SW480 (cell line): ENCODE measurements at places on chromosomes 16 and 17.

DNA sequence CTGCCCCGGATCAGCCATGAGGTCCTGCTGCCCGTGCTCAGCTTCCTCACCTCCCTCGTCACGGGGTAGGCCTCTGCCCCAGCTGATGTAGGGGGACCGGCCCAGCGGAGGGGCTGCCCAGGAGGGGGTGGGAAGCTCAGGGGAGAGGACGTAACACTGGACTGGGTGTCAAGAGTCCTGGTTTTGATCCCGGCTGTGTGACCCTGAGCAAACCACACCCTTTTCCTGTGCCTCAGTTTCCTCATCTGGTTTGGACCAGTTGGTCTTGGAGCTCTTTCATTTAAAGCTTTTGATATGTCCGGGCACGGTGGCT is 6.6 kb downstream of the WDR81 start:
- no peak for DNase-seq

DNA sequence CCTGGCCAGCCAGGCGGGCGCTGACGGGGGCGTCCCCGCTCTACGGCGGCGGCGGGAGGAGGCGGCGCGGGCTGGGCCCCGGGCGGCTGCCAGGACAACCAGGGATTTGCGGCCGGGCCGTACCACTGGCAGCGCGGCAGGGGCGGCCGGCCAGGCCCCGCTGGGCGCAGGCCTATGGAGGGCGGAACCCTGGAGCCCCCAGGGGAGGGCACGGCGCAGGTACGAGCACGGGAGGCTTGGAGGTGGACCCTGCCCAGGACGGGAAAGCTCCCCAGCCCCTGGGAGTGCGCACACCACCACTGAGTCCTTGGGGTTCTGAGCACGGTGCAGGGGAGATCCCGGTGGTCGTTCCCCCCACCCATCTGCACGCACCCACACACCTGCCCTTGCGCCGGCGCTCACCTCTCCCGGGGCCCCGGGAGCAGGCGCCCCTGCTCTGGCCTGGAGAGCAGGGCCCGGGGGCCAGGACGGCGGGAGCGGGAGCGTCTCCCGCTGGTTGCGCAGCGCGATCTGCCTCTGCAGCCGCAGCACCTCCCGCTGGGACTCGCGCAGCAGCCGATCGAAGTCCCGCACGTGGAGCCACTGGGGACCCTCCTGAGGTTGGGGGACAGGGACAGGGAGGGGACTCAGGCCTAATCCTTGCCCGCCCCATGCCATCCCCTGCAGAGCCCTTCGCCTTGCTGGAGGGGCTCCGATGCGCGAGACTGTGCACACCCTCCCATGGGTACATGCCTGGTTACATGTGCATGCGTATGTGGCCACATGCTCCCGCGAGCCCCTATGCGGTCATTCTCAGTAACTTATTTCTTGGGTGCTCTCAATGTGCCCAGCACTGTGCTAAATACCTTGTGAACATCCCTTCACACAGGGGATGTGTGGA is 3.9 kb downstream of the TSPOAP1 start:
- peak; percentile 42 for DNase-seq

- no peak for DNase-seq
Observed at GRCh38 chr17:75822119-75822799, 21.9 kb downstream of the UNC13D start.

DNA sequence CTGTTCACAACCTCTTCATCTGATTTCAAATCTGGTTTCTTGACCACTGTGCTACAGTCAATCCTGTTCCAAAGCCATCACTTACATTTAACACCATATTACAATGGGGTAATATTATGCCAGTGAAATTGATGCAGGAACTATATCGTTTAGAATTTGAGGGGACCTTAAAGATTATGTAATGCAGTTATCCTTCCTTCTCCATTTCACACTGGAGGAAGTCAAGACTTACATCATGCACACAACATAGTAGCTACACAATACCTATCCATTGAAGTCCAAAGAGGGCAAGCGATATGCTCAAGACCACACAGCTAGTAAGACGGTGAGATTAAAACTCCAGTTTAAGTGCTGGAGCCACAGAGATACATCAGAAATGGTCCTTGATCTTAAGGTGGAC is 16.8 kb downstream of the NOG start:
- no peak for DNase-seq

DNA sequence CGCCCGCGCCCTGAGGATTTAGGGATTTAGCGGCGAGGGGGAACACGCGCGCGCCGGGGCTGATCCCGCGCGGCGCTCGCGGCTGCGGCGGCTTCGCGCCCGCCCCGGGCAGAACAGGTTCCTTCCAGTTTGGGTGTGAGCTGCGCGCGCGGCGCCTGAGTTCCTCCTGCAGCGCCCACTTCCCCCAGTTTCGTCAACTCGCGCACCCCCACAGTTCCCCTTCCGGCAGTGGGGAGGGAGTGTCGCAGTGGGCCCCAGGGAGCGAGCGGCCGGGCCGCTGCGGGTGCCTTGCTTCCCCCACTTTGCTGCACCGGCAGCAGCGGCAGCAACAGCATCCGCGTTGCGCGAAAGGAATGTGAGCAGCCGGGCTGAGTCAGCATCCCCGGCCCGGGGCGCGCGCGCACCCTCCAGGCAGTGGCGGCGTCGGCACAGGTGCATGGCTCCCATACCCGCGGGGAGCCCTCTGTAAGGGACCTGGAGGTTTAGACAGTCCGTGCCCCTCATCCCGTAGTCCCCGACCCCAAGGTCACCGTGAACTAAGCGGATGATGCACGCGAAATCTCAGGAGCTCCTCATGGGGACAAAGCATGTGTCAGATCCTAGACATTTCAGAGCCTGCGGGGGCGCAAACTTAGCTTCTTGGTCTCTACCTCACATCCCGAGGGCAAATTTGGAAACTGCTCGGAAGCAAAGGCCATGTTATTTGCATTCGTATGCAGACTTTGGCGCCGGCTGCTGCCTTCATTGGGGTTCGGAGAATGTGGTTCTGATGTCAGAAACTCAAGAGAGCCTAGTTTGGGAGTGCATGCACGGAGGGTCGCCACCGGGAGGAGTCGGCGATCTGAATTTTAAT is 767 bp downstream of the ARSG start:
- peak; percentile 93 for DNase-seq

DNA sequence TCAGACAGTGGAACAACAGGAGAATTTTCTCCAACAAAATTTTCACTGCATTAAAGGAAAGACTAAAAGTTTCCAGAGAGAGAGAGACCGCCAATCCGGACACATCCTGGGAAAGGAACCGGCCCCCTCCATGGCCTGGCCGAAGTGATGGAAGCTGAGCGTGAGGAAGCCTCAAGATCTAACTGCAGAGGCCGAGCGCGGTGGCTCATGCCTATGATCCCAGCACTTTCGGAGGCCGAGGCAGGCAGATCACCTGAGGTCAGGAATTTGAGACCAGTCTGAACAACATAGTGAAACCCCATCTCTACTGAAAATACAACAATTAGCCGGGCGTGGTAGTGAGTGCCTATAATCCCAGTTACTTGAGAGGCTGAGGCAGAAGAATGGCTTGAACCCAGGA is 3.9 kb downstream of the CTRB2 start:
- no peak for DNase-seq

DNA sequence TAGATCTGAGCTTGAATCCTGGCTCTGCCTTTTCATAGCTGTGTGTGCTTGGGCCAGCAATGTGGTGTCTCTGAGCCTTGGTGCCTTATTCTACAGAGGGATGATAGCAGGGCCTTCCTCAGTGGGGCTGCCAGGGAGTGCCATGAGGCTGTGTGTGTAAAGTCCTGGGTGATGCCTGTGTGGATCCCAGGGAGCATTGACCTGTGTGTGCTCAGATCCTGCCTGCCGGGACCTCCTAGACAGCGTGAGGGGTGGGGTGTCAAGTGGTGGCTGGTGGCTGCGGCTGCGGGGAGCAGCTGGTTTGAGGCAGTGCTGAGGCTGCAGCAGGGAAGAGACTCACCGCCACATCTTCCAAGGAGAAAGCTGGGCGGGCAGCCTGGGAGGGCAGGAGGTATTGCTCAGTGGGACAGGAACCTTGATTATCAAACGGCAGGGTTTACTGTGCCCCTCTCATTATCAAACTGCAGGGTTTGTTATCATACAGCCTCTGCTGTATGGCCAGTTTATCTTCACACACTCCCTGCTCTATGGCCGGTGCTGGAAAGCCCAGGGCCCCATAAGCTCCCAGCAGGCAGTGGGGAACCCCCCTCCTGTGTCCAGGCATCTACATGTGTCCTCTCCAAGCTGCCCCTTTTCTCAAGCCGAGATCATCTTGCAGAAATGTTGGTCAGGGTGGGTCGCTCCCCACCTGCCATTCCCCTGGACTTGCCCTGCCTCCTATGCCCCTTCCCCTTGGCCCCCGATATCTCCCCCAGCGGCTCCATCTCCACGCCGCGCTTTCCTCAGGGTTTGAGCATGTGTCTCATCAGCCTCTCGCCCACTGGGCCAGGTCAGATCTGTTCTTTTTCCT is 3.1 kb upstream of the ADCY7 start:
- DNase-seq: no peak

DNA sequence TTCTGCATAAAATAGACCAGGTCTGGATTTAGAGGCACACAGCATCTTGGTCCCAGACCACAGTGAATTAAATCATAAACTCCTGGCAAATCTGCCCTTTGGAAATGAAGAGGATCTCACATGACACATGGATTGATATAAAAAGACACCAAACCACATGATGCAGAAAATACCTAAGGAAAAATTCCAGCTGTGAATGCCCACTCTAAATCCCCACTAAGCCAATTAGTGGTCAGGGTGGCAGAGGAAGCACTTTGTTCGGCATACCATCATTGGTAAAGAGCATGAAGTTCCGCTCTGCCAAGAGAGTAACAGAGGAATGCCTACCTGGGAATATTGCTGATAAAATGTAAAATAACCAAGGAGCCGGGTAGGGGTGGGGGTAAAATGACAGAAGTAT is 32.4 kb upstream of the NOL11 start:
- DNase-seq: peak; percentile 19

GRCh38 chr17:81253358-81254131 is 14.4 kb downstream of the NDUFAF8 start:
- no peak for DNase-seq

DNA sequence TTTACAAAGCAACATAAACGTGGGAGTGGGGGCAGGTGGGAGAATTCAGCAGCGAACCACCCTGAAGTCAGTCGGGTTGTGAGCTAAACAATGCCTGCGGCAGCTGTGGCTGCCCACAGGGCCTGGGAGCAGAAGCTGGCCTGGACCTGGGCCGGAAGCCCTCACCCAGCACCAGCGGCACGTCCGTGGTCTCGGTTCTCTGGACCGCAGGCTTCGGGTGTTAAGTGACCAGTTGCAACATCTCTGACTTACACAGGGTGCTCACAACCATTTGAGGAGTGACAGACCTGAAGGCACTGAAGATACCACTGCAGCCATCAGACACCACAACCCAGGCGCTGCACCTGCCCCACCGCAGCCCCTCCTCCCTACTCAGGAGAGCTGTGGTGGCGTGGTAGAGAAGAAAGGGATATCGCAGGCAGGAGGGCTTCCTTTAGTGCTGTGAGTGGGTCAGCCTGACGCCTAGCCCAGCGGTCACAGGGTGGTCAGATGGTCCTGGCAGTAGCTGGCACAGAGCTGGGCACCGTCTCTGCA is 33.8 kb downstream of the CBFA2T3 start:
- no peak for DNase-seq

DNA sequence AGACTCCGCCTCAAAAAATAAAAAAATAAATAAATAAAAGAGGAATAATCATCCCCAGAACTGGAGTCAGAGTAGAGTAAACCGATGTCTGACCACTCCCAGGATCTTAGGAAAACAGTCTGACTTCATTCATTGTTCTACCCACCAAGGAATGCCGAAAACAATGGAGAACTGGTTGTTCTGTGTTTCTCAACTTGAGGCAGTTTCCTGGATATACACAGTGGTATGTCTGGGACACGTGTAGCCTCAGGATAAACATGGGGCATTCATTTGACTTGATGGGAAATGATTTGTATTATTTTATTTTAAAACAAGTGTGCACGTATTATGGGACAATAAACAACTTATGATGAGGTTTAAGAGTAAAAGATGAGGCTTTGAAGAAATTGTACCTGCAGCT is 32.8 kb upstream of the PAFAH1B1 start:
- DNase-seq: no peak
